Stimulated activated naive CD8-positive, alpha-beta T cell treated with anti-CD3 and anti-CD28 coated beads, Interleukin-15, Interleukin-2, amounts not matched to agents 100 U/mL and 50 U/mL, for 24 hours (primary cell): ENCODE measurements at places on chromosomes 11 and 22.

DNA sequence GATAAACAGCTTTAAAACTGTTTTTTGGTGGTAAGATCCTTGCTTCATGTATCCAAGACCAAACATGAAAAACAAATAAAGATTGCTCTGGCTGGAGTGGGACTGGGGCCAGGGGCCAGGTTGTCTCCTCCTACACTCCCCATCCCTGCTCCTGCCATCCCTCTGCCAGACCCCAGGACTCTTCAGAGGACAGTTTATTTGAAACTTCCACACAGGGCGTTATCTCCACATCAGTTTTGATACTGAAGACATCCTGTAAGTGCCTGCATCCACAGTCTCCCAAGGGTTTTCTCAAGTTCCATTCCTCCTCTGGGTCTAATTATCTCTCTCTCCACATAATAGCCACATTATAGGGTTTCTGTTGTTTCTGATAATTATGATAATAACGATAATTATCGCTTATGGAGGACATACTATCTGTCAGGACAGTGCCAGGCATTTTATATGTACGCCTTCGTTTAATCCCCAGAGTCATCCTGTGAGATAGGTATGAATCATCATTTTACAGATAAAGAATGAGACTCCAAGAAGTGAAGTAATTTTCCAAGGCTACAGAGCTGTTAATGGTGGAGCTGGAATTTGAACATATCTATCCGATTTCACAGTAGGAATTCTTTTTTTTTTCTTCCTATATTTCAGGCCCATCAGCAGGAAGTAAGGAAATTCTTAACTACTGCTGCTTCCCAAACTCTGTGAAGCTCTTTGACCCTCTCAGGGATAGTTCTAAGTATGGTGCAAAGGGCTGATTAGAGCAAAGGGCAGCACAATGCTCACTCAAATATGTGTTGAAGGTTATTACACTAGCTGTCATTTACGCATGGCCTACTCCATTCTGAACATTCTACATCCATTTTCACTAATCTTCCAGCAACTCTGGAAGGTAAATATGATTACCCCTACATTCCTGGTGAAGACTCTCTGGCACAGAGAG is 488.0 kb upstream of the CCDC90B start:
- DNase-seq = no peak

GRCh38 chr22:30323246-30323645 is 3.5 kb downstream of the TBC1D10A start:
- no peak for DNase-seq

DNA sequence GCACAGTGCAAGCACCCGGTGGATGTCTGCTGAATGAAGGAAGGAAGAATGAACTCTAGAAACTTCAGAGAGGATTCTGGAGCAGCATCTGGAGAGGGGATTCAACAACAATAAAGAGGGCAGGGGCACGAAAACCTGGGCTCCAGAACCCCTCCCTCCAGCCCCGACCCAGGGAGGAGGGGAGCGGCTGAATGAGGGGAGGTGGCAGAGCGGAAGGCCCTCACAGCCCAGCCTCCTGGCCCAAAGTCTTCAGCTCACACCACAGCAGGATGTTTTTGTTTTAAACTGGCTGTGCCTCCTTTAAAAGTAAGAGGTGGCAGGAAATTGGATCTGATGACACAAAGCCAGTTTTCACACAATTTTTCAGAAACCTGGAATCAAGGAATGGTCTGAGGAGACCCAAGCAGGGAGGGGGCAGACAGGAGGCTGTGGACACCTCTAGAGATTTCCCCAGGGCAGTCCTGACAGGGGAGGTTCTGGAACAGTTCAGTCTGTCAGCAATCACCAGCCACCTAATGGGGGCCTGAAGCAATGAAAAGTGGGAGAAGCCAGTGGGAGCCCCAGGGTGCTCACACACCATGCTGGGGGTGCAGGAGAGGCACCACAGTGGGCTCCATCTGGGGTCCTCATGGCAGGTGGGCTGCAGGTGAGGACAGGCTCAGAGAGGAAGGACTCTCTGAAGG is 44.4 kb upstream of the TCF20 start:
- no peak for DNase-seq

DNA sequence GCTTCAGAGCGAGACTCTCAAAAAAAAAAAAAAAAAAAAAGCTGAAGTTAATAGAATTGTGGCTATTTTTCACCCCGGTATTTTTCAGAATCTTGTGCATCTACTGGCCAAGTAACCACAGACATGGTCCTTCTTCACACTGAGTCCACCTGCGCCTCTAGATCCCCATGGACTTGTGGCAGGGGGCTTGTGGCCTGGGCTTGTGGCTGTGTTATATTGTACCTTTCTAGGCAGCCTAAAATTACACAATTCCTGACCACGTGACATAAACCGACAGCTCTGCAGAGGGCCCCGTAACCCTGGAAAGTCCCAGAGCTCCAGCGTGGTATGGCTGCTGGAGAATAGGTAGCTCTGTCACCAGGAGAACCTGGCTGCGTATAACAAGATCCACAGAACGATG is 10.9 kb upstream of the NAALADL1 start:
- DNase-seq = no peak

DNA sequence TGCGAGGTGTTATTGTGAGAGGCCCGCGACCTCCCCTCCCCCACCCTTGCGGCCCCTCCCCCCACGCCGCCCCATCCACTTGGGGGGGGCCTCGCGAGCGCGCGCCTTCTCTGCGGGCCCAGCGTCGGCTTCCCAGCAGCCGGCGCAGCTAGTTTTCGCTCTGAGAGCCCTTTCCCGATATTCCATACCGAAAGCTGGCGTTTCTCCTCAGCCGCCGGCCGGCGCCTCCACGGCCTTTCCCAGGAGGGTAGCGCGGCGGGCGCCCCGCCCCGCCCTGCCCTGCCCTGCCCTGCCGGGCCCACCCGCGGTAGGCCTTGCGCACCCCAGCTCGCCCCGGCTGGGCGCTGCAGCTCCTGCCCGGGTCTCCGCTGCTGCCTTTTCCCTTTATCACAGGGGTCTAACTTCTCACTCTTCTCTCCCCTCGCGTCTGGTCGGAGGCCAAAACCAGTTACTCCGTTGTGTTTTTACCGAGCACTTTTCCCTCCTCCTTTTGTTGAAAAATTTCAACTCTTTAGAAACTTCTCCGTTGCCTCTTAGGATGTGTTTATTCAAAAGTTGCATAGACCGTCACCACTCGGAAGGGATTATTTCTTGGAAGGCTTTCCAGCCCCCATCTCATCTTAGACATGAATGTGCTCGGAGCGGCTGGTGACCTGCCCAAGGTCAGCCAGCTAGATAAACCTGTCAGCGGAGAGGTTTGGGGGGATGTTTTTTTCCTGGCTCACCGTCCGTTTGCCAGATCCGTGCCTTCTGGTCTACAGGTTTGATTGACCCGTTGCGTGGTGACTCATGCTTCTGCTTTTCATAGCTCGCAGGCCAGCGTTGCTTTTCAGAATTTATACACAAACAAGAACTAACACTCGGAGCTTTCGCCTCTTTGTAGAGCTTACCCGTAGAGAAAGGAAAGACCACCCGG is 648 bp downstream of the PAFAH1B2 start:
- peak; percentile 38 for DNase-seq

DNA sequence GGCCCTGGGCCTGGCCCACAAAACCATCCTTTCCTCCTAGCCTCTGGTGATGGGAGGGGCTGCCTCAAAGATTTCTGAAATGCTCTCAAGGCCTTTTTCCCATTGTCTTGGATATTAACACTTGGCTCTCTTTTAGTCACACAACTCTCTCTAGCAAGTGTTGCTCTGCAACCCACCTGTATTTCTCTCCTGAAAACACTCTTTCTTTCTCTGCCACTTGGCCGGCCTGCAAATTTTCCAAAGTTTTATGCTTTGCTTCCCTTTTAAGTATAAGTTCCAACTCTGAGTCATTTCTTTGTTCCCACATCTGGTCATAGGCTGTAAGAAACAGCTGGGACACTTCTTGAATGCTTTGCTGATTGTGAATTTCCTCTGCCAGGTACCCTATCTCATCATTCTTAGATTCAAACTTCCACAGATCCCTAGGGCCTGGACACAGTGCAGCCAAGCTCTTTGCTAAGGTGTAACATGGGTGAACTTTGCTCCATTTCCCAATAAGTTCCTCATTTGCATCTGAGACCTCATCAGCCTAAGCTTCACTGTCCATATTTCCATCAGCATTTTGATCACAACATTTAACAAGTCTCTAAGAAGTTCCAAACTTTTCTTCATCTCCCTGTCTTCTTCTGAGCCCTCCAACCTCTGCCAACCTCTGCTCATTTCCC is 93.8 kb downstream of the TRIM29 start:
- no peak for DNase-seq

DNA sequence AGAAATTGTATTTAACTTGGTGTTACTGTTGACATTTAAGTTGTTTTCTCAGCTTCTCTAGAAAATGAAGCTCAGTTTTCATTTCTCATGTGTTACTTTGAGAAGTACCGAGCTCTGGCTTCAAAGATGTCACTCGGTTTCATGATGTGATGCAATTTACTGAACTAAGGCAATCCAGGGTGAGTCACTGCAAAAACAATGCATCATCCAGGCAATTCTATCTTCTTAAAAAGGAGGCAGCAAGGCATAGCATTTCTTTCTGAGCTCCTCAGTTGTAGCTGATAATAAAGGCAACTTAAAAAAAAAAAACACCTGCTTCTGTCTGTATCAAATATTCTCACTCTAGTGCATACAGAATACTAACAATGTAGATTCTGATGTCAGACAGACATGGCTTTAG is 91.1 kb upstream of the KCNA4 start:
- DNase-seq = no peak

DNA sequence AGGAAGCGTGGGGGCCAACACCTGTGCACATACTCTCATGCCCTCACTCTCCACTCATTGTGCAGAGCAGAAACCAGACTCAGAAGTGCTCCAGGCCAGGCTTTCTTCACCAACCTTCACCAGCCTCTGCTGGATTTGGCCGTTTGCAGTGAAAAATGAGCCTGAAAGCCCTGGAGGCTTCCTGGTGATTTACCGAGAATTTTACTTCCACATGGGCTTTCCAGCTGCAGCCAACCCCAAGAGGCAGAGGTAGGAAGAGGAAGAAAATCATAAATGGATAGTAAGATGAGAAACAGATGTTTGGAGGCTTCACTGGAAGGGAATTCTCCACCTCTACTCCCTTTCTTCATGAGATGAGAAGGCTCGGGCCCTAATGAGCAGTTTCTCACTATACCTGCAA is 155.4 kb downstream of the ETS1 start:
- no peak for DNase-seq

DNA sequence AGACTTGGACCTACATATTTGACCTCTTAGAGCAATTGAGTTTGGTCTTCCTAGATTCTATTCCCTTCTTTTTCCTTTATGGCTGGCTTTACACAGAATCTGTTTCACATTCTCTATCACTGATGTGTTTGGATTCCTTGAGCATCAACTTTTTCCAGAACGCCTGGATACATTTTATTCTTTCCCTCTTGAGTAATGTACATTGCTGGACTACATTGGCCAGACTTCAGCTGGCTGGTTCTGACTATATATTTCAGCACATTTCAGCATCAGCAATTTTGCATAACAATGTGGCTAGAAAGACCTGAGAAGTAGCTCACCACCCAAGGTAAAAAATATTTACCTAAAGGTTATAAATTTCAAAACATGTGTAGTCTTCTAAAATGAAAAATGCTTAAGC is 2198.2 kb upstream of the RAG2 start:
- DNase-seq = no peak

DNA sequence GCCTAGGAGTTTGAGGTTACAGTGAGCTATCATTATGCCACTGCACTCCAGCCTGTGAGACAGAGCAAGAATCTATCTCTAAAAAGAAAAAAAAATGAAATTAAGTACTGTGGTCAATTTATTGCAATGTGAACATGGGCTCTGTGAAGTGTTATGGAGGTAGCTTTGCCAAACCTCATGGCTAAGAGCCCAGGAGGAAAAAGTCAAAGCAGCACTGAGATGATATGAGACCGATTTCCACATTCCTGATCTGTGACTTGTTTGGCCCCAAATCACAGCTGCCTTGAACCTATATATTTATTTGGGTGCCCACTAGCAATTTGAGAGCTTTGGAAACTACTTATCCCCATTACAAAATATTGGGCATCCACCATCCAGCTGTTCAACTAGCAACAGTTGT is 29.8 kb upstream of the TMEM135 start:
- no peak for DNase-seq

GRCh38 chr11:44192462-44193100 is 97.1 kb downstream of the EXT2 start:
- DNase-seq = no peak

DNA sequence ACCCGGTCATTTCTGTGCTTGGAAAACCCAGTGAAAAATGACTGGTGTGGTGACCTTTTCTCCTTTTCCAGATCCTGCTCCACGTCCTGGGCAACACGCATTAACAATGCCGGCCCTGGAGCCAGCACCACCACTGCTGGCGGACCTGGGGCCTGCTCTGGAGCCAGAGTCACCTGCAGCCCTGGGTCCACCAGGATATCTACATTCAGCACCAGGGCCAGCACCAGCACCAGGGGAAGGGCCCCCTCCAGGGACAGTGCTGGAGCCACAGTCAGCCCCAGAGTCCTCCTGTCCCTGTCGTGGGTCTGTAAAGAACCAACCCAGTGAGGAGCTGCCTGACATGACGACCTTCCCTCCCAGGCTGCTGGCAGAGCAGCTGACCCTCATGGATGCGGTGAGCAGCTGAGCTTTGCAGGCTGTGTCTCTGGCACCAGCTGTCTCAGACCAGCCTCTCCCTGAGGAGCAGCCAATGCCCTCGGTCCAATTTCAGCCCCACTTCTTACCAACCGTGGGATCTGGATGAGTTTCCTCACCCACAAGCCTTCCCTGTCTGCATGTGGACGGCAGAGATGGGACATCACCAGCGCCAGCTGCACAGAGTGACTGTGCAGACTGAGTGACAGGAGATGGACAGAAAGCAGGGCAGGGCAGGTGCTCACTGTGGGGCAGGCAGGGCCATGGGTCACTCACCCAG is 1.9 kb downstream of the RGL4 start:
- DNase-seq = no peak

GRCh38 chr22:34096770-34097169 is 176.5 kb upstream of the LARGE1 start:
- no peak for DNase-seq

DNA sequence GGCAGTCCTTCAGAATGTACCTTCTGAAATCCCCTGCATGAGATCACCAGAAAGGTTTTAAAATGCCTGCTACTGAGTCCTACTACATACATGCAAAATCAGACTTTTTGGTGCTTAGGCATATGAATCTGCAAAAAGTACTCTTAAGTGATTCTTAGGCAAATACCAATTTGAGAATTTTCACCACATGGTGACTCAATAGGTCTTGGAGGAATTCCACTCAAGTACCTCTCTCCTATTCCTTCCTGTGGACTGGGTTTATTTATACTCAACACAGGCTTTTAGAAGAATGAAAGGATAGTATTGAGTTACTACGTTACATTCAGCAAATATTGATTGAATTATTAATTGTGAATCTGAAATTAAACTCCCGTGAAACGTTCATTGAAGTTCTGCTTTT is 223.9 kb downstream of the CNTN5 start:
- no peak for DNase-seq

DNA sequence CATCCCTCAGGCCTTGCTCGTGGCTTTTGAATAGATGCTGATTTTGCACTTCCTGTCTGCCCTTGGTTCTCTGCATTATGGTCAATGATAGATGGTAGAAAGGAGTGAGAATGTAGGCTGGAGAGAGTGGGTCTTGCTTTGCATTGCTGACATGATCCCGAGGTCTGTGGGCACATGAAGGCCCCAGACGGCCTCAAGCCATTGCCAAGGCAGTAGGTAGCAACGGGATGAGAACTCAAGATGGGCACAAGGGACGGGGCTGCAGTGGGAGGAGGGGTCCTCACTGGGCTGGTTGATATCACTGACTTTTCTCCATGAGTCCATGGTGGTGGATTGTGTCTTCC is 54.0 kb downstream of the GAB4 start:
- no peak for DNase-seq
